ENCODE measurements at places on chromosomes 5 and 9.

DNA sequence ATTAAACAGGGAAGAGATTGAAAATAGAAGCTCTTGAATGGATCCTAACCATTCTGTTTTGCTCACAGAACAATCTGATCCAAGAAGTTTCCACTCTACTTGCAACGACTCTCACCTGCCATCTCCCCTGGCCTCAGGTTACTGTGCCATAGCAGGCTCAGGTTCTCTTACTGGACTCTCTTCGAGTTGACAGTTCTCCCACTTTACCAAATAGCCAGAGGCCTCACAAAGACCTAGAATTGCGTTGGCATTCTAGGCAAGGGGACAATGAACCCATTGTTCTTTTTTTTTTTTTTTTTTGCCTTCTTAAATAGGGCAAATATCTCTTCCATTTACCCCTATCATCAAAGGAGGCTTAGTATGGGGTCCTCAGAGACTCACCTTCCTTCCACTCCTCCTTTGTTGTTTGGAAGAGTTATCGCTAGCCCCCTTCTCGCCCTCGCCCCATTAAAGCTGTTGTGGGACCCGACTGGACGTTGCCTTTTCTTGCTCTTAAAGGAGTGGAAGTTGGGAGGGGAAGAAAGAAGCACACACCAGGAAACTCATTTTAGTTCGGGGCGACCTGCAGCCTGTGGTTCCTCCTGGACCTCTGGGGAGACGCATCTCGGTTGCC lies 688 bp upstream of the PLPPR1 start:
- no peak for DNase-seq

- no peak for DNase-seq
Measured at GRCh38 chr9:91426123-91426745, 2.6 kb upstream of the NFIL3 start.

DNA sequence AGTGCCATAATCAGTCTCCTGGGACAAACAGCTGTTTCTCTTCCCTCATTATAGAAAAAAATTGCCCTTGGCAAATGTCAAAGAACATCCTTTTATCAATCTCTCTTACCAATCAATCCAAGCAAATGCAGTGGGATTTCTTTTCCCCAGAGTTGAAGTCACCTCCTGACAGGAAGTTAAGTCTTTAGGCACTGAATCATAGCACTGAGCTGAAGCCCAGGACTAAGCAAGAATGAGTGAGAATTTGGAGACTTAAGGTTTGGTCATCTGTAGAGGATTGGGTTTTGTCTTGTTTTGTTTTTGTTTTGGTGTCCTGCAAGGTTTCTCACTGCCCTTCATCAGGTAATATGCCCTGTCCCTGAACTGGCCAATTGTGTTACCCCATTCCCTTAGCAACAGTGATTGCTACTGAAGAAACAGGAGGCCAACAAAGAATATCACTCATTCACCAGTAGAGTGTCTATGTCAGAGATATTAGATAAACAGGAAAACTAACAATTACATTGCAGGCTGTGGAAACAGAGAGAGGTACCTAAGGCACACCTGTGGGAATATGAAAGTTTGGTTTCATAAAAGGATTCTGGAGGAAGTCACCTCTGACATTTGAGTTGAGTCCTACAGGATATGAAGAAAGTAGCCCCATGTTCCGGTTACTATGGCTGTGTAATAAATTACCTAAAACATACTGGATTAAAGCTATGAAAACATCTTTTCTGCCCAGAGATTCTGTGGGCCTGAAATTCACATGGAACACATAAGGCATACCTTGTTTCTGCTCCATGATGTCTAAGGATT lies 4.5 kb upstream of the FXN start:
- DNase-seq, result no peak

DNA sequence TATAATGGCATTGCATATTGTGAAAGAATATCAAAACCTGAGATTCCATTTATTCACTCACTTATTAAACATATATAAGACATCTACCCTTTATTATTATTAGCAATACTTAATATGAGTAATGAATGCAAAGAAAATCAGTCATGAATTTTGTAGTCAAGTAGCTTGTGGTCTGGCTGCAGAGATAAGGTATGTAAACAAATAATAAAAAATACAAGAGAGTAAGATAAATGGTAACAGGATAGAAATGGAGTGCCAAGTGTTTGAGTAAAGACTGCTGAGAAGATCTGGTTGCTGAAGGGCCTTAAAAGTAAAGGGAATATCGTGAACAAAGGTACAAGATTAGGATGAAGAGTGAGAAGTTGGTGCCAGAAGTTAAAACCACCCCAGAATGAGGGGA lies 18.4 kb downstream of the TRIM32 start:
- no peak for DNase-seq

DNA sequence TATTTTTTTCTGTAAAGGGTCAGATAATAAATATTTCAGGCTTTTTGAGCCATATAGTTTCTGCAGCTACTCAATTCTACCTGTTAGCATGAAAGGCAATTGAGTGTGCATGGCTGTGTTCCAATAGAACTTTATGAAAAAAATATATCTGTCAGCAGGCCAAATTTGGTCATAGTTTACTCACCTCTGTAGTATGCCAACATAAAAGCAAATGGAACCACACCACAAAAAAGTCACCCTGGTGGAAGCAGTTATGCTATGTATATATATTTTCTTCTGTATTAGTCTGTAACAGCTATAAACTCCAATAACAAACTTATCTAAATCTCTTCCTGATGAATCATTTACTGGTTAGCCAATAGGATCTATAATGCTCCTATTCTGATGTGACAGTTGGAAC lies 3.4 kb downstream of the SLC38A9 start:
- no peak for DNase-seq

GRCh38 chr9:93899609-93900435 lies 55.3 kb downstream of the BARX1 start:
- DNase-seq, result no peak

GRCh38 chr9:128558431-128559310 lies 6.3 kb downstream of the SPTAN1 start:
- peak; percentile 9 for DNase-seq

DNA sequence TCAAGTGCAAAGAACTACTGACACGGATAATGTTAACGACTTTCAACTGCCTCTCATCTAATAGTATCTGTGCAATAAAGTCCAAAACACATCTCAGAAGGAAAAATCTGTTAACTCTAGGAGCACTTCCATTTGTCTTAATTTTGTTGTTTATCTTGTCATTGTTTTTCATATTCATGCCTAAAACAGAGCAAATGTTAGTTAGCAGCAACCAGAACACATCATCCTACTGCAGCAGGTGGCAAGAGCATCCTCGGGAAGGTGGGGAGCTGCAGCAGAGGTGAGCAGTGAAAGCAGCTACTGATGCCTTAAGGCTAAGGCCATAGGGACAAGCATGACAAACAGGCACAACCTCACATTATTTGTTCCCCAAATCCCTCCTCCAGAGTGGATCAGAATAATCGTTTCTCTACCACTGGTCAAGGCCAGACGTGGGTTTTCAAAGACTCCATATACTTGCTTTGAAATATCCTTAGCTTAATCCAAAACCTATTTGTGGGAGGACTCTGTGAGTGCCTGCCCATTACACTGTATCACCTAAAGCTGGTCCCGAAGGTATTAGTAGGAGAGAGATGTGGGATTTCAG lies 1.0 kb downstream of the HMGCS1 start:
- no peak for DNase-seq

DNA sequence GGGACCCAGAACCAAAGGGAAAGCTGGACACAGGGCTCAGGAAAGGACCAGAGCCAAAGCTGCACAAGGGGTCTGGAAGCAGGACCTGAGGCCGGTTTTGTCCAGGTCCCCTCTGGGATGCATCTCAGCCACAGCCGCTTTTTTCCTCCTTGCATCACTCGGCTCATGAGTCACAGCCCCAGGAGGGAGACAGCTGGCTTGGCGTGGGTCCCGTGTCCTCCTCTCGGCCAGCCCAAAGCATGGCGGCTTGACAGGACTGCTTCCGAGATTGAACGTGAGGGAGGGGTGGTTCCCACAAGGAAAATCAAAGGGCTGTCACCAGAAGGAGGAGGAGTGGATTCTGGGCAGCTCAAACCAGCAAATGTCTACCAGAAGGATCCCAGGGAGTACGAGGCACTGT lies 56.7 kb upstream of the CPLX2 start:
- DNase-seq, result no peak

- no peak for DNase-seq
Measured at GRCh38 chr5:142876817-142877216, 106.6 kb downstream of the ARHGAP26 start.

DNA sequence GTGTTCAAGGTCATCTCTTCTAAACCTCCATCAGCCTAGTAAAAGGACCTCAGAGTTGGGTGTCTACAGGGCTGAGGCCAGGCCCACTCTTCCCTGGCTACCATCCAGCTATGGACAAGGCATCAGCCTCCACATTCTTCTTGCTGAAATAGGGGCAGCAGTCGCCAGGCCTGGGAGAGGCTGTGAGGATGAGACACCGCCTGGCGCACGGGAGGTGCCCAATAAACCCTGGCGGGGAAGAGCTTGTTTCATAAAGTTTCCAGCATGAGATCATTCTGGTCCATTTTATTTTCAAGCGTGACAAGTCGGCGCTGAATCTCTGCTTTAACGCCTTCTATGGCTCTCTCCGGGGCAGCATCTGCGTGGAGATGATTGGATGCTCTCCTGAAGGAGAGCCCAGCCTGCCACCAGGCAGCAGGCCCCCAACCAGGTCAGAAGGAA lies 153.4 kb downstream of the OLFM1 start:
- no peak for DNase-seq

DNA sequence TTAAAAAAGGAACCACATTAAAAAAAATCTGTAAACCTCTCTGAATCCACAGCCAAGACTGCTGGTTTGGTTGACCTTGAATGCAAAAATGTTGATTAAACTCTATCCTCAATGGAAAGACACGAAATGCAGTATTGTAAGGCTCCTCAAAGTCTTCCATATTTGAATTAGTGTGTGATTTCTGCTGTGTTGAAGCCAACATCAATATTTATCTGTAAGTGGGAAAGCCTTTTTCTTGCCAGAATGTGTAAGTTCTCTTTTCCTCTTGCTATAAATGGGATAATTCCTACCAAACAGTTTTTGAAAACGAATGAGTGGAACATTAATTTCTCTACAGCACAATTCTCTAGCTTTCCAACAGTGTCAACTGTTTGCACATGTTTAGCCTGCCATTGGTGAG lies 422.1 kb upstream of the TNC start:
- DNase-seq, result no peak

DNA sequence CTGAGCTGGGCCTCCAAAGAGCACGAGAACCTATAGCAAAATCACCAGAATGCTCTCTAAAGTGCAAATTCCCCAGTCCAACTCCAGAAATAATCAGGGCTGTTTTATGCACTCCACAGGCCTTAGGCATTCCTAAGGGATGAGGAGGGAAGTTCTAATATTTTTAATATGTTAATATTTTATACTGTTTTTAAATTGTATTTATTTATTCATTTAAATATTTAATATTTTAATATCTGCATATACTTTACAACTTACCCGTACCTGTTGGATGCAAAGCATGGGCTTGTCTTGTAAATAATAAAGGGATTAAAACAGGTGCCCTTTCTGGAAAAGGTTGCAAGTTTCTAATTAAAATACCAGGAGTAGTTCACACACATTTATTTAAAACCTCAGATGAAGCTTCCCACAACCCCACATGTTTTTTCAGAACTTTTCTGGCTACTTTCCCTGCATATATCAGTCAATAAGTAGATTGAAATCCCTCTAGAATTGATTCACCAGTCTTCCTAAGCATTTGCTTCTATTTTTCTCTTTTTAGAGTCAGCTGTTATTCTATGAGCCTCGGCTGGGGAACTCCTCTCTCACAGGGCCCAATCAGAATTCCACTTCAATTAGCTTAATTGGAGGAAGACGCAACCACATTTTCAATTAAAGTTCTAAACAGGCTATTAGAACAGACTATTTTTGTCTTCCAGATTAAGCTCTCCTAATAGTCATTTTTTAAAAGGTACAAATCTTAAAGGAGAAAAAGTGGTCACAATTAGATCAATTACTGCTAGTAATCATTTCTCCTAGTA lies 140.8 kb downstream of the CDH6 start:
- no peak for DNase-seq

- DNase-seq, result no peak
Measured at GRCh38 chr5:127409921-127410675, 107.3 kb upstream of the PRRC1 start.

GRCh38 chr5:31768784-31769183 lies 129.9 kb downstream of the PDZD2 start:
- DNase-seq, result no peak

- peak; percentile 75 for DNase-seq
Measured at GRCh38 chr5:127030259-127031146, at the start of gene MARCHF3. TSS of gene MARCHF3 (minus strand) at chr5:127030558. CDS start at chr5:126918171, 112,387 bp downstream.

DNA sequence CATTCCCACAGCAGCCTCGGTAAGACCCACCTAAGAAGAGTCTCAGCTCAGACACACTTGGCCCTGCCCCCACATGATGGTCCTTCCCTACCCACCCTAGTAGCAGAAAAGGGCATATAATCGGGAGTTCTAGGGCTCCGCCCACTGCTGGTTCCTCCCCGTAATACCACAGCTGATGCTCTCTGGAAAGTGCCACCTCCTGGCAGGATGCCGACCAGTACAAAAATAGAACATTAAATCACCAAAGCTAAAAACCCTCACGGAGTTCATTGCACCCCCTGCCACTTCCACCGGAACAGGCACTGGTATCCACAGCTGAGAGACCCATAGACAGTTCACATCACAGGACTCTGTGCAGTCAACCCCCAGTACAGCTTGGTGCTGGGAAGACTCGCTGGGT lies 271.3 kb downstream of the KIAA0825 start:
- DNase-seq, result no peak

DNA sequence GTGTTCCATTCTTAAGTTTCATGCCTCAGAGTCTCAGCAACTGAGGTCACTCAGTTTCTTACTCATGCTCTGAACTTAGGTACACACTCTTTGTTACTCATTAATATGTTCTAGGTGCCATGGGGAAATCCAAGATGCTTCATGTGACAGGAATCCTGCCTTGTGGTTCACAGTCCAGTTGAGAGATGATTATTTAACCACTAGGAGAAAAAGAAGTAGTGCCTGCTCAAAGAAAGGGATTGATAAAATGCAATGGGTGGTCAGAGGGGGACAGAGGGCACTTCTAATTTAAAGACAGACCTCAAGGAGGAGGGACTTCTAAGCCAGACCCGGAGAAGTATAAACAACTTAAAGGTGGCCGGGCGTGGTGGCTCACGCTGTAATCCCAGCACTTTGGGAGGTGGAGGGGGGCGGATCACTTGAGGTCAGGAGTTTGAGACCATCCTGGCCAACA lies 69.0 kb downstream of the UGCG start:
- no peak for DNase-seq

DNA sequence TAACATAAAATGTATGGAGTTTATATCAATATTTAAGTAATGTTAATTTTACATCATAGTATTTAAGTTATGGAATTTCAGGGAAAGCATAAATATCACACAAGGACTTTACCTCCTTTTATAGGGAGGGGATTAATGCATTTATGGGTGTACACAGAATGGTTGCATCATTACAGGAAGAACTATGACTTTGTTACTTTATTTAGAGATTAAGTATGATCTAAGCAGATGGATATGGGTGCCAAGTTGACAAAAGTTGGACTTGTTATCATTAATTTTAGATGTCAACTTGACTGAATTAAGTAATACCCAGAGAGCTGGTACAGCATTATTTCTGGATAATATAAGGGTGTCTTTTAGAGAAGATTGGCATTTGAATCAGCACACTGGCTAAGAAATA lies 160.5 kb upstream of the CDH10 start:
- no peak for DNase-seq

- DNase-seq, result no peak
Measured at GRCh38 chr9:20570756-20571155, 51.5 kb downstream of the MLLT3 start.

Data from activated T-helper 1 cell treated with anti-CD3 and anti-CD28 coated beads, Interleukin-2, amount 50 U/mL, for 16 hours (primary cell).